Mammary epithelial cell (primary cell): ENCODE measurements at places on chromosomes 11 and 22. TPM values are rescaled to one million over a fixed set of nuclear protein-coding genes. Genes with fewer than 3 reads are reported as not detected.

Gene FGF4
- total RNA-seq: not detected

Gene RIC3
- total RNA-seq: 3.6 and 5.1 TPM in 2 replicates

Gene RSF1
- total RNA-seq: 46.6 and 63.1 TPM in 2 replicates

Gene OR2AG1
- not detected for total RNA-seq

Gene RAB36
- total RNA-seq: 3.2 and 8.6 TPM in 2 replicates

Gene PHLDA2
- total RNA-seq: 9.5 TPM

Gene HORMAD2
- total RNA-seq: not detected

Gene KRTAP5-8
- total RNA-seq: not detected

Gene NPAS4
- total RNA-seq: under 0.01 TPM

Gene SYT12
- total RNA-seq: 0.16 and 1.2 TPM in 2 replicates

Gene SH3BP1
- 23.4 and 65.9 TPM in 2 replicates for total RNA-seq

Gene OR8A1
- not detected in 2 replicates for total RNA-seq

Gene MMP26
- total RNA-seq: not detected in 2 replicates
